ENCODE measurements at places on chromosomes 6 and 20. TPM values are rescaled to one million over a fixed set of nuclear protein-coding genes. Genes with fewer than 3 reads are reported as not detected.

Gene TREM1
- not detected for total RNA-seq

Gene BANF2
- not detected for total RNA-seq

Gene EYA4
- total RNA-seq, result not detected

Gene ULBP2
- 0.94 TPM for total RNA-seq

Gene CSE1L
- 31.5 TPM for total RNA-seq

Gene PPIL6
- total RNA-seq, result 0.94 TPM

Gene TNXB
- total RNA-seq, result 240 TPM

Gene ATP6V1G2
- total RNA-seq, result 2.7 TPM

Gene COL19A1
- under 0.01 TPM for total RNA-seq

Gene CST4
- total RNA-seq, result not detected
